Memory B cell (primary cell): ENCODE measurements at places on chromosomes 3 and 15.

- DNase-seq = no peak
Measured at GRCh38 chr3:190086191-190086590, 34.5 kb downstream of the P3H2 start.

GRCh38 chr15:84570164-84570735 lies 30.6 kb upstream of the ZSCAN2 start:
- DNase-seq = peak; percentile 53

DNA sequence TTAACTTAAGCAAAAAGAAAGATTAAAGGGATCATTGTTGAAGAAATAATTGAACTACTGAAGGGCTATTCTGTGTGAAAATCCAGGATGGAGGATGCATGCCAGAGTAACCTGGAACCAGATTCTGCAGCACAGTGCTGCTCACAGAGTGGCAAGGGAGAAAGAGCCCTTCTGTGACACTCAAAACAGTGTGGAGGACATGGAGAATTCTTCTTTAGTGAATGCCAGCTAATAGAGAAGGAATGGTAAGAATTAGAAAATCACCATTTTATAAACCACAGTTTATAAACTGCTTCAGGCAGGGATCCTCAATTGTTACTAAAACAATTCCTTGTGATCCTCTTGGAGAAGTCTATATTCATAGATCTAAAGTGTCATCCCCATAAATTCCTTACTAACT lies 70.4 kb upstream of the ARHGEF26 start:
- no peak for DNase-seq

DNA sequence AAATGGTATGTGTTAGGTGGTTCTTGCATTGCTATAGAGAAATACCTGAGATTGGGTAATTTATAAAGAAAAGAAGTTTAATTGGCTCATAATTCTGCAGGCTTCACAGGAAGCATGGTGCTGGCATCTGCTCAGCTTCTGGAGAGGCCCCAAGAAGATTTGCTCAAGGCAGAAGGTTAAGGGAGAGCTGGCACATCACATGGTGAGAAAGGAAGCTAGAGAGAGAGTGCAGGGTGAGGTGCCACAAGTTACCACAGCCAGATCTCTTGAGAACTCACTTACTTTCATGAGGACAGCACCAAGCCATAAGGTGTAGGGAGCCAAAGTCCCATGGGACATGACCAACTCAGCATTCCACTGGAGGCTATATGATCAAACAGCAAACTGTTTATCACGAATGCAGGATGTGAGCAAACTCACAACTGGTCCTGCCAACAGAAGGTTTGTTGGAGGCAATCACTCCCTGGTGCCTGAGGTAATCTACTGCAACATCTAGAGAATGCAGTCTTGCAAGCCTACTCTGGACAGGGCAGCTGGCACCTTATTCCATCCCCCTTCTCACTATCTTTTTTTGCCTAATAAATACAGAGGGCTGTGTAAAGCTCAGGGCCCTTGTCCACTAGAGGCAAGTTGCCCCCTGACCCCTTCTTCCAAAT lies 28.1 kb upstream of the CCR2 start:
- DNase-seq = no peak

GRCh38 chr3:61526308-61526707 lies 35.1 kb upstream of the PTPRG start:
- no peak for DNase-seq

DNA sequence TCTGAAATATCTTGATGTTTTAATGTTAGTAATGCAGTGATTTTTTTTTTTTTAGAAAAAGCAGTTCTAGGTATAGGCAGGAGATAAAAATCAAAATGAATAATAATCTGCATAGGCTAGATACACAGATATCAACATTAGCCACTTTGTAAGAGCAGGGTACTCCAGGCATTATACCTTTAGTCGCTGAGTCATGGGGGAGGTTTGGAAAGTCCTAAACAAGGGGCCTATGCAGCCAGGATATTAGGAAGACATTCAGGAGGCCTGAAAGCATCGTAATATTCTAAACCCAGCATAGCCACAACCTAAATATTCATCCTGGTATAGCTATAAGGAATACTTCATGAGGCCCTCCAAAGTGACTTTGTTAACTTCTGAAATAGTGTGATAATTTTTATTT lies 258.1 kb upstream of the NECTIN3 start:
- DNase-seq = no peak

DNA sequence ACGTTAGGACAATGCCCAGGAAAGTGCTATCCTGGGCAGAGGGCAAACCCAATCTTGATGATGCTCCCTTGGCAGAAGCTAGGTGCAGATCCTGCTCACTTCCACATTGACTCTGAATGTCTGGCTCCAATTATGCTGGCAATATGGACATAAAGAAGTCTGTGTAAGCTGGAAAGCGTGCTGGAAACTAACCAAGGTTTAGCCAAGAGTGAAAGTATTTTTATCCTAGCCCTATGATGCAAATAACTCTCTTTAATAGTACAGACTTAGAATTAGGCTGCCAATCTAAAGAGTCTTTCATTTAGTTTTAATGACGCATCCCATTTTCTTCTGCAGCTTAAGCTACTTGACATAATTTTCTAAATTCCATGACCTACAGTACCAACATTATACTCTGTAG lies 571.8 kb downstream of the TUSC7 start:
- no peak for DNase-seq

DNA sequence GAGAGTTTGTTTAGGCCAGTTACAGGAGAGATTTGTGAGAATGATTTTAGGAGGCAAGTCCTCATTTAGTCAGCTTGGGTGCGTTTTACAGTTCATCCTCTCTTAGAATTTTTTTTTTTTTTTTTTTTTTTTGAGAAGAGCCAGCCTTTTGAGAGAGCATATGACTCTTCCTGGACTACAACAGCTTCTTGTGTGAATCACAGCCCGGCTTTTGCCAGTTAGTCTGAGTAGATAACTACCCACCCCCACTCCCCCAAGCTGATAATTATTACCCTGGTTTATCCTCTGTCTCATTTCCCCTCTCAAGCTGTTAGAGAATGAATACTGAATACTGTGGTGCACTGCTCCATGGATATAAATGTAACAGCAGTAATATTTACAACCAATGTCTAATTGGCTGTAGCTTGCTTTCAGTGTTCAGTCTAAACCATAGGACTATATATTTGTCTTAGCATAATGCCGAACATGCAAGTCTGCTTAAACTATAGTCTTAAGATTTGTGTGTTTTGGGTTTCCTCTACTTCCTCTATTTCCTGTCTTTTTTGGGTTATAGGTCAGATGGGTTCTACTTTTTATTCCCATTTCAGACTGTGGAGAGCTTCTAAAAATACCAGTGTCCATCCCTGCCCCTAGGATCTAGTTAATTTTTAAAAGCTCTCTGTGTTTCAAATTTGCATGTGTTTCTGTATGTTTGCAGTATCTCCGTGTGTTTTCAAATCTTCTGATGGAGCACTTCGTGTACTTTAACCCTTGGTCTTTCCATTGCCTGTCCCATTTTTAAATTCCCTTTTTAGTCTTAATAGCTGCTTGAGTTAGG lies 8.0 kb downstream of the CHD2 start:
- DNase-seq = no peak

GRCh38 chr3:140292170-140292569 lies 357.2 kb downstream of the CLSTN2 start:
- DNase-seq = no peak

- DNase-seq = no peak
Measured at GRCh38 chr3:179624451-179624850, 19.9 kb downstream of the NDUFB5 start.

- no peak for DNase-seq
Measured at GRCh38 chr3:62022312-62022711, 351.0 kb downstream of the FEZF2 start.

DNA sequence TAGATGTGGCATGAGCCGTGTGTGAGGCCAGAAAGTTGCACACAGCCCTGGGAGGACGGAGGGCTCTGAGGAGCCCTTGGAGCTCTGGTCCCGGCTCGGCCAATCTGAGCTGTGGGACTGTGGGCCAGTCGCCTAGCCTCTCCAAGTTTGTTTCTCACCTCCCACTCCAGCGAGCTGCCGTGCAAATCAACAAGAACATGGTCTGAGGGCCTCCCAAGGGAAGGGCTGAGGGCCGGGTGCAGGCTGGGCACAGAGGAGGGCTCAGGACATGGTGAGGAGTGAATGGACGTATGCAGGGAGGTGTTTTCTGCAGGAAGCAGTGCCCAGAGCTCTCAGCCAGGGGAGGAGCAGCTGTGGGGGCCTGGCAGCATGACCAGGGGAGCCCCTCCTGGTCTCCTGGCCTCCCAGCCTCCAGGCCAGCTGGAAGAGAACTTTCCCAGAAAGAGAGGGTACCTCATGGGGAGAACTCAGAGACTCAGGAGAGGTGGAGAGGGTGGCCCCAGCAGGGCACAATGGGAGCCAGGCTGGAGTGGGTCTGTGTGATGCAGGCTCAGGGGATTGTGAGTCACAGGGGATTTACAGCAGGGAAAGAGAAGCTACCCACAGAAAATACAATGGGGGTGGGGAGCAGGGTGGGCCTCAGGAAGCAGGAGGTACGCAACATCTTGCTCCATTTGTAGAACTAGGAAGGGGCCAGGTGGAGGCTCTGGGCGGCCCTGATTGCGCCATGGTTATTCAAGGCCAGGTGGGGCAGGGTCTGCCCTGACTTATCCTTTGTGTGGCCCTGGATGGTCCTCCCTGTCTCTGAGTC lies 24.8 kb downstream of the PSTPIP1 start:
- DNase-seq = no peak
